Activated CD8-positive, alpha-beta memory T cell treated with anti-CD3 and anti-CD28 coated beads for 1 hour (primary cell): ENCODE measurements at places on chromosomes 1 and 21.

- no peak for DNase-seq
Measured at GRCh38 chr1:243892456-243892855, 42.4 kb upstream of the AKT3 start.

- DNase-seq: no peak
Measured at GRCh38 chr1:183080406-183080805, 57.2 kb downstream of the LAMC1 start.

DNA sequence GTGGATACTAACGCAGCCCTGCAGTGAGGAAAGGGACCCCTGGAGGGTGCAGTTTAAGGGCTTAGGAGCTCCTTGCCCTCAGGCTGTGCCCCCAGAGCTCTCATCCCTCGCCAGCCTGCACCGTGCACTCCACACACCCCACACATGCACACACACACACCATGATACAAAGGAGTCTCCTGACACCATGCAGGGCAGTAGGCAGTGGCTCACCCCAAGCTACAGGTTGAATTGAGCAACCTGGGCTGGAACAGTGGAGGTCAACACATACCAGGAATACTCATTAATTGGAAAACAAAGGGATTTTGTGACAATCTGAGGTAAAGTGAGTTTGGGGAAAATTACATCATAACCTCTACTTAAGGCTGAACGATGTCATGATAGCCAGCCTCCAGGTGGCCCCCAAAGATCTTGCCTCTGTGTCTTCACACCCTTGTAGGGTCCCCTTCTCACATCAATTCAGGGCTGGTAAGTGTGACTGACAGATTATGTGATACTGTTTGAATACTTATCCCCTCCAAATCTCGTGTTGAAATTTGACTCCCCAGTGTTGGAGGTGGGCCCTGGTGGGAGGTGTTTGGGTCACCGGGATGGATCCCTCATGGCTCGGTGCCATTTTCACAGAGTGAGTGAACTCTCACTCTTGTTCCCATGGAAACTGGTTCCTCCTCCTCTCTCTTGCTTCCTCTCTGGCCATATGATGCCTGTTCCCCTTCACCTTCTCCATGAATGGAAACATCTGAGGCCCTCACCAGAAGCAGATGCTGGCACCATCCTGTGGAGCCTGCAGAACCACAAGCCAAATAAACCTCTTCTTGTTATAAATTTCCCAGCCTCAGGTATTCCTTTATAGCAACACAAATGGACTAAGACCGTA is 111.0 kb upstream of the RAB4A start:
- DNase-seq: no peak

DNA sequence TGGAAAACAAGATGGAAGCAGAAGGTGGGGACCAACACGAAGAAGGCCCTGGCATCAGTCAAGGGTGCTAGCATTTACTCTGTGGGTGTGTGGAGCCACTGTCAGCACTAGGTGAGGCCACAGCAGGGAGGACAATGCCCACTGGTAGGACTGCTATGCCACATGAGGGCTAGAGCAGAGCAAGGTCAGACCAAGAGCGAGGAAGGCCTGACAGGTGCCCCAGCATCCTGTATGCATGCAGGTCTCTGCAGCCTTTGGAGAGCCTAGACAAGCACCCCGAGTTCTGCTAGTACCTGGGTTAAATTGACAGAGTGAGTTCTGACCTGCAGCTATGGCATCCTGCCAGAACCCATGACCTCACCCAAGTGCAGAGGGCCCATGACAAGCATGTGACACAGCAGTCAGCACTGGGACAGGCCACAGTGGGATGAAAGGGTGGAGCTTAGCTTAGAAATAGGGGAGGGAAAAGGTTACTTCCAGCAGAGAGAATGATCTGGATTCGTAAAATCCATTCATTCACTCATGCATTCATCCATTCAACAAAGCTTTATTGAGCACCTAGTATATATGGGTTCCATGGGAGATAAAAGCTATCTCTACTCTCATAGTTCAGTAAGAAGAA is 9.0 kb upstream of the CSF1 start:
- DNase-seq: no peak

DNA sequence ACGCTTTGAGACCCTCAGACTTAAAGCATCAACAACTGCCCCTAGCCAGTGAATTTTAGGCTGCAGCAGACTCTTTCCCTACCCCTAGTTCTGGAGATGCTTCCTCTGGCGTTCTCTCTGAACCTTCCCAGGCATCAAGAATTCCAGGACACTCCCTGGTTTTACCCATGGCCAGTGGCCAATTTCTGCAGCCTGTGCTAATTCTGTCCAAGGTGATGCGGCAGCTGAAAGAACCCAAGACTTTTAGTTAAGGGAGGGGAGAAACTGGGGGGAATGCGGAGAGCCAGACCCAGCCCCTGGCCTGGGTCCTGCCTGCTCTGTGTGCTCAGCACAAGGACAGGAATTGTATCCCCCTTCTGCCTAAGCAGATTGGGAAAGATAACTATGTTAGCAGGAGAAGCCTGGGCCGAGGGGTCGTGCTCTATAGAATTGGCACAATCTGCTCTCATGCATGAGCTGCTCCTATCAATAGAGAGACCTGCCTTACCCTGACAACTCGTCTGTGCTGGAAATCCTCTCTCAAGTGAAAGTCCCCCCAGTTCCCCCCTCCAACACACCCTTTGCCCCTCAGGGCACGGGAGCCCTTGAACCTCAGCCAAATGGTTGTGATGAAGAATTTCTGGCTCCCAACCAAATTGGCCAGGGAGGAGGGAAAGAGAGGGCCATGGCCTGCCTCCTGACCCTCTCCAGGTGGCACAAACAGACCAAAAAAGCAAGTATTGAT is 5.4 kb upstream of the GJA8 start:
- DNase-seq: no peak

- DNase-seq: no peak
Measured at GRCh38 chr1:226938903-226939437, 1.1 kb upstream of the COQ8A start.

GRCh38 chr21:42308914-42309752 is 6.1 kb downstream of the TFF3 start:
- DNase-seq: no peak

GRCh38 chr1:94773931-94774422 is 46.2 kb upstream of the SLC44A3 start:
- no peak for DNase-seq

- no peak for DNase-seq
Measured at GRCh38 chr1:155300024-155300423, 1.2 kb downstream of the PKLR start.

GRCh38 chr1:153081736-153082135 is 10.3 kb upstream of the SPRR2B start:
- no peak for DNase-seq

- no peak for DNase-seq
Measured at GRCh38 chr1:216223486-216223885, 199.8 kb downstream of the USH2A start.

- DNase-seq: no peak
Measured at GRCh38 chr1:207799989-207800648, 48.3 kb downstream of the CD46 start.

DNA sequence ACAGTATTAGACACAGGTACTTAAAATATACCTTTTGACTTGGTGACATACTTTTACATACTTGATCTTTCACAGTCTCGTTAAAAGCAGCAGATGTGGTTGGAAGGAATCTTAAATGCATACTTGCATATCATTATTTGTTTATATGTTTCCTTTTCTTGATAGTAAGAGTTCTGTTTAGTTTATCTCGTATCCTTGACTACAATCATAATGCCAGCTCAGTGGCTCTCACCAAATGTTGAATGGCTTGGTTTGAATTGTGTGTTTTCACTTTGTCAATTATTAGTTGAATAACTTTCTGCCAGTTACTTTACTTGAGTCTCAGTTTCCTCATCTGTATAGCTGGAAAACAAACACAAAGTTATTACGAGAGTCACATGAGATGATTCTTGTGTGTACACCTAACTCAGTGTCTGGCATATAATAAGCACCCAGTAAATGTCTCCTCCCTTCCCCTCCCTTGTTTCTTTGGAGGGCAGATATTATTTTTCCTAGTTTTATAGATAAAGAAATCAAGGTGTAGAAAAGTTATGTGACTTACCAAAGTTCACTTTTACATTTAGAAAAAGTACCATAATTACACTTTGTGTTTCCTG is 131.6 kb upstream of the IVNS1ABP start:
- no peak for DNase-seq

DNA sequence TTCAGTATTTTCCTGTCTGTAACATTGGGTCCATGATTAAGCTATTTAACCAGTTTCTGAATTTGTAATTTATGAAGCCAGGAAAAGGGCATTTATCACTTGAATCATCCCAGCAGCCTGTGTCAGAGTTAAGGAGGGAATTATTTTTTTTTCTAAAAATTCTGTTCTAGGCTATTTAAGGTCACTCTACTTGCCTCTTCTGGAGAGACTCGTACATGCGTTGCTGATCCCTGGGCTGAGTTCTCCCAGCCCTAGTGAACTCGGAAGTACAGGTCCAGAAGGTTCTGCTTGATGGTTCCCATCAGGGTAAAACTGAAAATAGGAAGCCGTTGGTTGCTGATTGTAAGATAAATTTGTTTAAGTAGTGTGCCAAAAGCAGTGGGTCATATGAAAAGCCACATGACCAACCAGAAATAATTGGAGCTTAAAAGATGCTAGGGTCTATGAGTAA is 90.7 kb downstream of the GPR88 start:
- DNase-seq: no peak

DNA sequence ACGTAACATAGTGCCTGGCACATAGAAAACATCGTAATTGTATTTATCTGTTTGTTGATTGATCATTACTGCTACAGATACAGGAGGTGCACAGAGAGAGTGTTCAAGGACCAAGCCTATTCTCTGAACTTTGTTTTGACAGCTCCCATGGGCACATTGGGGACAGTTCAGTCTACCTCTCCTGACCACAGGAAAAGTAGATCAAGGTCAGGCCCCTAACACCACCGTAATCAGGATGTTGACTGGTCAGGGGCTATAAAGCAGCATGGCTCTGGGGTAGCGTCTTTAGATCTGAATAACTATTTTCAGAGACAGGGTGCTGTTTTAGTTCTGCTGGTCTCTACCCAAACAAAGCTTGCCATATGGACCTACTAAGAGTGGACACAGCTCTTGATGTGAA is 223.1 kb upstream of the IRF2BP2 start:
- no peak for DNase-seq

DNA sequence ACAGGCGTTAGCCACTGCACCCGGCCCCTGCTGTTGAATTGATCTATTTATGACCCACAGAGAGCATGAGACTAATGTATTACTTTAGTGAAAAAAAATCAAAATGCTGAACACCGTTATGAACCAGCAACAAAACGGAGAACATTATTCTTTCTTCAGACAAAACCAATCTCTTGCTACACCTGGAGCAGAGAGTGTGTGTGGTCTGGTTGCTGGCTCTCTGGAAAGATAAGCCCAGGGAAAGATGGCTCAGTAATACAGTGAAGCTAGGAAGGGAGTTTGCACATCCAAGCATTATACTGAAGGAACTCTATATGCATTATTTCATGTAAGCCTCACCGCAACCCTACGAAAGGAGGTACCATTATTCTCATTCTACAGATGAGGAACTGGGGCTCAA is 117.0 kb downstream of the GLUL start:
- DNase-seq: no peak

DNA sequence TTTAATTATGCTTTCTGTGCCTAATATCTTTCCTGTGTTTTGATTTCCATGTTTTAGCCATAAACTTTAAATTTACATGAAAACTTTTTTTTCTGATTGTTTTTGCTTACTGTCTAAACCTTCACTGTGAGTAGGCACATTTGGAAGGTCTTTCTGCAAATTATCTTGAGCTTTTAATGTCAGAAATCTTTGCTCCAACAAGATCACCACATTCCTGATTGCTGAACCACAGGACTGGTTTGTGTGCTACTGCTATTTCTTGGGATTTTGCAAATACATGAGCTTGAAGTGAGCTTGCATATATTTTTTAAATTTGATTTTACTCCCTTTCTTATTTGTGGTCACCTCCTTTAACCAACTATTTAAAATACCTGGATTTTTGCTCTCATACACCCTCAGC is 61.3 kb downstream of the PTBP2 start:
- DNase-seq: no peak

- no peak for DNase-seq
Measured at GRCh38 chr1:64975127-64975526, 8.8 kb upstream of the JAK1 start.

GRCh38 chr1:232317350-232317749 is 312.6 kb downstream of the SIPA1L2 start:
- no peak for DNase-seq

GRCh38 chr1:201469645-201470074 is 672 bp upstream of the PHLDA3 start:
- no peak for DNase-seq

DNA sequence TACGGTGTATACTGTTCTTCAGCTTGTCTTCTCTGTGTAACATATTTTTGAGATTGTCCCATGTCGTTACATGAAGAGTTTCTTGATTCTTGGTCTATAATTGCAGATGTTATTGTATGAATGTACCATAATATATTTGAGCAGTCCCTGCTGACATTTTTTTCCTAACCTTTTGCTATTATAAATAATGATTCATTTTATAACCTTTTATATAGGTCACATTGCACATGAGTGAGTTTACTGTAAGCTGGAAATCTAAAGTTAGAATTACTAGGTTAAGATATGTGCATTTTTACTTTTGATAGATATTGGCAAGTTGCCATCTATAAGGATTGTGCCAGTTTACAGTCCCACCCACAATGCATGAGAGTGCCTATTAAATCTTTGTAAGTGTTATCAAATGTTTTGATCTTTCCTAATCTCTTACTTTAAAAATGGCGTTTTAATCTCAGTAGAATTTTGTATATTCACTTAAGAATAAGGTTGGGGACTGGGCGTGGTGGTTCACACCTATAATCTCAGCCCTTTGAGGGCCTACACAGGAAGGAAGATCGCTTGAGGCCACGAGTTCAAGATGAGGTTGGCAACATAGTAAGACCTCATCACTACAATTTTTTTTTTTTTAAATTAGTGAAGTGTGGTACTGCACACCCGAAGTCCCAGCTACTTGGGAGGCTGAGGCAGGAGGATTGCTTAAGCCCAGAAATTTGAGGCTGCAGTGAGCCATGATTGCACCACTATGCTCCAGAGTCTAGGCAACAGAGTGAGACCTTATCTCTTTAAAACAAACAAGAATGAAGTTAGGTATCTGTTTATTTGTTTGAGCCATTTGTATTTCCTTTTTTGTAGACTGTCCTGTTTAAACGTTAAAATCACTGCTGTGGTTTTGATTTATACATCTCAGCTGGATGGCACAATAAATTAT is 36.5 kb downstream of the ZMYM1 start:
- no peak for DNase-seq

GRCh38 chr1:196380316-196380715 is 227.9 kb downstream of the KCNT2 start:
- DNase-seq: no peak

GRCh38 chr1:65083263-65083896 is 64.6 kb upstream of the AK4 start:
- no peak for DNase-seq

- DNase-seq: no peak
Measured at GRCh38 chr21:33836408-33836807, 79.2 kb downstream of the ATP5PO start.

GRCh38 chr1:73537400-73537799 is 660.6 kb downstream of the LRRIQ3 start:
- no peak for DNase-seq

GRCh38 chr1:202572867-202573266 is 137.4 kb downstream of the SYT2 start:
- no peak for DNase-seq
